A549 treated with AZD2906 at 1 μM for 4 hours (cell line): ENCODE measurements at places on chromosomes 4 and X. TPM values are rescaled to one million over a fixed set of nuclear protein-coding genes. Genes with fewer than 3 reads are reported as not detected.

Gene CXCL13
- total RNA-seq = not detected in 5 replicates

Gene LRAT
- total RNA-seq = 0.07 to 0.09 TPM in 2 of 5 replicates, not detected in the others

Gene CSAG2
- not detected in 5 replicates for total RNA-seq

Gene ARHGAP4
- 1.1 to 2.3 TPM (median 2.1 TPM) in 5 replicates for total RNA-seq

Gene TMEM271
- not detected in 5 replicates for total RNA-seq

Gene MUC7
- total RNA-seq = not detected in 5 replicates

Gene DDIT4L
- total RNA-seq = 0.09 to 0.61 TPM (median 0.26 TPM) in 5 replicates
